Gastrocnemius medialis (tissue), 4 donors: ENCODE measurements at places on chromosomes 4 and X. TPM values are rescaled to one million over a fixed set of nuclear protein-coding genes. Genes with fewer than 3 reads are reported as not detected.

NLGN4X gene
- 0.42 TPM for total RNA-seq

SMIM10L2A gene
- total RNA-seq = 0.04 TPM

CRMP1 gene
- total RNA-seq = not detected

SLC25A6 gene
- total RNA-seq = 62.3 TPM

ETDB gene
- not detected for total RNA-seq

GNRHR gene
- not detected for total RNA-seq
